Vagina (tissue), 2 donors: ENCODE measurements at places on chromosomes 11 and 22.

GRCh38 chr22:50140615-50141014 is 29.9 kb upstream of the PANX2 start:
- H3K4me1 ChIP-seq: no peaks in the 10 kb centered on the region
- H3K27ac ChIP-seq: no peak overlapping the region
- no peaks in the 10 kb centered on the region for H3K27me3 ChIP-seq
- H3K36me3 ChIP-seq: no peaks in the 10 kb centered on the region
- no peak for DNase-seq

DNA sequence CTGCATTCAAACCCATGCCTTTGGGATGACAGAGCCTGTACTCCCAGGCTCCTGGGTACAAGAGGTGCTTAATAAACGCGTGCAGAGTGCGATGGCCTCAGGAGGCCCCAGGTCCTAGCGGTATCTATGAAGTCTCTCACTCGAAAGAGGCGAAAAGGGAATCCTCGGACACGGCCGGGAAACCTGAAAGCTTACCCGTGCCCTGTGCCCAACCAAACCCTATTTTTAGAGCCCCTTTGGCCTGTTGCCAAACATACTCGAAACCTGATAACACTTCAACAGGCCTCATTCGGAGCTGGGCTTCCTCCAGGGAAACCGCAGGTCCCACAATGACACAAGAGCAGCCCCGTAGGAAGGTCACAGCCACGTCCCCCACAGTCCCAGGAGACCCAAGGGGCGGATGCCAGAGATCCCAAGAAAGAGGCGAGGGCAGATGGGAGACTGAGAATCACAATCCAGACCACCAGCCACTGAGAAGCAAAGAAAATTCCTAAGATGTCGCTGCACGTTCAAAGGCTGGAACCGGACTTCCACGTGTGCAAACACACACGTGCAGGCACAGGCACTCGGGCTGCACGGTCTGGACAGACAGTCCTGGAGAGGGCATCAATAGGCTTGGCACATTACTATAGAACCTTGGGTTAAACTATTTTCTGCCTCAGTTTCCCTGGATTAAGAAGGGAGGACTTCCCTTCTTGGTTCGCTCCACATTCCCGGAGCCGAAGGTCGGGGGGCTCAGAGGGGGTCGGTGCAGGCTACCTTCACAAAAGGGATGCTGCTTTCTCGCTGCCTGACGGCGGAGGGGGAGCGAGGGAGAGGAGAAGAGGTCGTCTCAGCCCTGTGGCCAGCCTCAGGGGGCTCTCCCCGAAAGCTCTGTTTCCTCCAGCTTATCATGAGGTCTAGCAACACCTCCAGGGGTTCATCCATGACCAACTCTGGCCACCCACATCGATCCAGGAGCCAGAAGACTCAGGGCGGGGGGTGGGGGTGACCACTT is 8.2 kb downstream of the PDGFB start:
- peaks cover 77% of the 10 kb centered on the region for H3K4me1 ChIP-seq
- H3K36me3 ChIP-seq: no peaks in the 10 kb centered on the region
- no peaks in the 10 kb centered on the region for H3K27me3 ChIP-seq
- H3K4me3 ChIP-seq: no peak overlapping the region
- no peak for DNase-seq

DNA sequence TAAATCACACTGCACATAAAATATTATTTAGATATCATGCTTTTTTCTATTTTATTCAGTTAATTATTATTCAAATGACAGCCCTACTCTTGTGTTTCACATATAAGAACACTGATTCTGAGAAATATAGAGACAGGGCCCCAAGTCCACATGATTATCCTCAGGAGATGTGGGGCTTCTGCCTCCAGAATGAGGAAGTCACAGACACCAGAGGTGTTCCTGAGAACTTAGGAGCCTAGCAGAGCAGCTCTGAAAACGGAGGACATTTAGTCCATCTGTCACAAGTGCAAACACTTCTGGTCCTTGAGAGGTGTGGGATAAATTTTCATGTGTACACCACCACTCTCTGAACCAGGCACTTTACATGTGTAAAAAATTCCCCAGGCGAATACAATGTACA is 26.2 kb downstream of the TRIM66 start:
- no peak for DNase-seq
- H3K27me3 ChIP-seq: no peaks in the 10 kb centered on the region
- H3K27ac ChIP-seq: no peak overlapping the region
- no peak overlapping the region for H3K4me3 ChIP-seq
- no peaks in the 10 kb centered on the region for H3K4me1 ChIP-seq
- no peaks in the 10 kb centered on the region for H3K36me3 ChIP-seq

DNA sequence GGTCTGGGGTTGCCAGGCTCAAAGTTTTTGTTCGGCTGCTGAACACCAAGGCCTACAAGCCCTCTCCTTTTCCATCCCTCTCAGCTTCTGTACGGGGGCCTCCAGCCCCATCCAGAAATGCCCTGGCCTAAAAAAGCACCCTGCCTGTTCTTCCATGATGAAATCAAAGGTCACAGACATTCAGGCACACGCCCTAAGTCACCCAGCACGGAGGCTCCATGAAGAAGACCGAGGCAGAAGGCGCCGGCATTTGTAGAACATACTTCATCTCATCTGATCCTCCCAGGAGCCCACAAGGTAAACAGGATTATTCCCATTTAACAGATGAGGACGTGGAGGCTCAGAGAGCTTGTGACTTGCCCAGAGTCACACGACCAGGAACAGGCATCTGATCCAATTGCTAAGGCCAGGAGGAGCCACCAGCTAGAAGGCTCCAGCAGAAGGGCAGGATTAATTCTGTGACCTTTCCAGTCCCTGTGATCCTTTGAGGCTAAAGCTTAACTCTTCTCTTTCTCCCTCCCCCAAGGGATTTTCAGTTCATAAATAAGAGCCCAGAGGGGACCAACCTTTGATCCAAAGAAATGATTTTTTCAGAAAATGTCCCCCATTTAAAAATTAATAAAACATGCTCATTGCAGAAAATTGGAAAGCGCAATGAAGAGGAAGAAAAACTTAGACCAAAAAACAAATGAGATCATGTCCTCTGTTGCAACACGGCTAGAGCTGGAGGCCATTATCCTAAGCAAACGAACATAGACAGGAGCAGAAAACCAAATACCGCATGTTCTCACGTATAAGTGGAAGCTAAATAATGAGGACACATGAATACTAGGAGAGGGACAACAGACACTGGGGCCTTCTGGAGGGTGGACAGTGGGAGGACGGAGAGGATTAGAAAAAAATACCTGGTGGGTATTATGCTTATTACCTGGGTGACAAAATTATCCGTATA is 38.7 kb downstream of the CYTH4 start:
- no peaks in the 10 kb centered on the region for H3K4me1 ChIP-seq
- H3K27ac ChIP-seq: no peak overlapping the region
- no peaks in the 10 kb centered on the region for H3K36me3 ChIP-seq
- no peak for DNase-seq

DNA sequence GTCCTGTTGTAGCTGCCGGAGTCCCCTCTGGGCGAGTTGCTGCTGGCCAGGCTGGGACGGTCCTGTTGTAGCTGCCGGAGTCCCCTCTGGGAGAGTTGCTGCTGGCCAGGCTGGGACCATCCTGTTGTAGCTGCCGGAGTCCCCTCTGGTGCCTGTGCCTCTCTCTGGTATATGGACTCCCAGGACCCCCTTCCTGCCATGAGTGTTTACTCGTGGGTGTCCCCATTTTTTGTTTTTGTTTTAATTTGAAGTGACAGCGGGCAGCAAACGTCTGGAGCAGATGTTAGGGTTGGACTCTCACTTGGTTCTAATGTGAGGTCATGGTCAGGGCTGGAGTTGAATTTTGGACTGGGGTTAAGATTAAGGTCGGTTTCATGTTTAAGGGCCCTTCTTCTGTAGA is 14.2 kb downstream of the SHANK3 start:
- no peaks in the 10 kb centered on the region for H3K27me3 ChIP-seq
- no peak overlapping the region for H3K4me3 ChIP-seq
- DNase-seq: no peak

DNA sequence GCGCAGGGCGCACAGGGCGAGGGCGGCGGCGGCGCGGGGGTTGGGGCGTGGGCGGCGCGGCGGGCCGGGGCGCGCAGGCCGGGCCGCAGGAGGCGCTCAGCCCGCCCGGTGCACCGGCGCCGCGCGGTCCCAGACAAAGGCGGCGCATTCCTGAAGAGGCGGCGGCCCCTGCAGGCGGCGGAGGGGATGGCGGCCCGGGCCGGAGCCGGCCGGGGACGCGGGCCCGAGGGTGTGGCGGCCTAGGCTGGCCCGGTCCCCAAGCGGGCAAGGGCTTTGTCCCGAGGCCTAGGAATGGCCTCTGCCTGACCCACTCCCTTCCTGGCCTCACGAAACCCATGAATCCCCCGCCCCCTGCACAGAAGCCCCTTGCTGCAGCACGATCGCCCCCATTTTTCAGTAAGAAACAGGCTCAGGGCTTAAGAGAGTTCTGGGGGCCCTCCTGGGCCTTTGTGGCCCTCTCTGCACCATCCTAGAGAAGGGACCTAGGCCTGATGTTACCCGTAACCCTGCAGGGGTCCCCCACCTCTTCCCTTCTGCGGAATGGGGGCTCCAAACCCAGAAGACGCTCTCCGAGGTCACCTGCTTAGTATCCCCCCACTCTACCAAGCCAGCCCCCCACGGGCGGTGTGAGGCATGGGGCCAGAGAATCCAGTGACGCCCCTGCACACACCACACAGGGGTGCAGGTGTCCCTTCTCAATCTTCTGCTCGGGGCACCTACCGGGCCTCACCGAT is at the start of gene RTN4R:
RTN4R (minus strand) TSS at position 40 of the 734 bp plus-strand sequence. CDS start 226 bp downstream, outside the sequence.
- peaks cover 12% of the 10 kb centered on the region for H3K4me1 ChIP-seq
- H3K36me3 ChIP-seq: no peaks in the 10 kb centered on the region
- H3K27ac ChIP-seq: no peak within 1 kb of the TSS
- H3K27me3 ChIP-seq: no peaks in the 10 kb centered on the region
- DNase-seq: no peak

DNA sequence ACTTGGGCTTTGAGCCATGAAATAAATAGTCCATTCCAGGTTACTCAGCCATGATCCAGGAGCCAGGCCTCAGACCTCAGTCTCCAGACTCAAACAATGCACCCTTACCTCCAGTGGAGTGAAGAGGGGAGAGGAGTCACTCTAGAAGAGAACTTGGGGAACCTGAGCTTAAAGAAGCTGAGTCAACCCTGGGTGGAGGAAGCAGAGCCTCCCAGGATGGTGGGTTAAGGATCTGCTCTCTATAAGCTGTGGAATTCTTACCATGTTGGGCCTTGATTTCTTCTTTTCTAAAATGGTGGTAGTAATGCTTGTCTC is 113.2 kb downstream of the NECTIN1 start:
- no peak for DNase-seq
- H3K36me3 ChIP-seq: no peaks in the 10 kb centered on the region
- no peak overlapping the region for H3K27ac ChIP-seq
- H3K4me3 ChIP-seq: no peak overlapping the region
- peaks cover 11% of the 10 kb centered on the region for H3K4me1 ChIP-seq

DNA sequence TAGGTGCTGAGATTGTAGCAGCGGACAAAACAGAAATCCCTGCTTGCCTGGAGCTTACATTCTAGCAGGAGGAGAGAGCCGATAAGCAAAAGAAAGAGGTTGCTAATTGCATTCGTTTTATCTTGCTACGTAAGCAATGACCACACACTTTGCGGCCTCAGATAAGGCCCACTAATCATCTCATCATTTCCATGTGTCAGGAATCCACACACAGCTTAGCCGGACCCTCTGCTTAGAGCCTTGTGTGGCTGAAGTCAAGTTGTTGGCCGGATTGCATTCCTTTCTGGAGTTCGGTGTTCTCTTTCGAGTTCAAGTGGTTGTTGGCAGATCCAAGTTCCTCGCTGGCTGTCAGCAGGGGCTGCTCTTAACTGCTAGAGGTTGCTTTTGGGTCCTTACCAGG is 101.6 kb downstream of the CHST1 start:
- H3K27me3 ChIP-seq: no peaks in the 10 kb centered on the region
- no peak overlapping the region for H3K4me3 ChIP-seq
- DNase-seq: no peak
- peaks cover 5% of the 10 kb centered on the region for H3K4me1 ChIP-seq

- no peaks in the 10 kb centered on the region for H3K27me3 ChIP-seq
- no peak for DNase-seq
- H3K36me3 ChIP-seq: peaks cover 6% of the 10 kb centered on the region
- H3K4me1 ChIP-seq: peaks cover 4% of the 10 kb centered on the region
- no peak overlapping the region for H3K4me3 ChIP-seq
- H3K27ac ChIP-seq: no peak overlapping the region
Measured at GRCh38 chr22:50705219-50705691, 32.6 kb downstream of the SHANK3 start.

GRCh38 chr11:110711448-110711775 is 825 bp downstream of the ARHGAP20 start:
- H3K4me1 ChIP-seq: peaks cover 32% of the 10 kb centered on the region
- H3K27me3 ChIP-seq: no peaks in the 10 kb centered on the region
- DNase-seq: no peak
- H3K4me3 ChIP-seq: peak overlapping the region; percentile 73

DNA sequence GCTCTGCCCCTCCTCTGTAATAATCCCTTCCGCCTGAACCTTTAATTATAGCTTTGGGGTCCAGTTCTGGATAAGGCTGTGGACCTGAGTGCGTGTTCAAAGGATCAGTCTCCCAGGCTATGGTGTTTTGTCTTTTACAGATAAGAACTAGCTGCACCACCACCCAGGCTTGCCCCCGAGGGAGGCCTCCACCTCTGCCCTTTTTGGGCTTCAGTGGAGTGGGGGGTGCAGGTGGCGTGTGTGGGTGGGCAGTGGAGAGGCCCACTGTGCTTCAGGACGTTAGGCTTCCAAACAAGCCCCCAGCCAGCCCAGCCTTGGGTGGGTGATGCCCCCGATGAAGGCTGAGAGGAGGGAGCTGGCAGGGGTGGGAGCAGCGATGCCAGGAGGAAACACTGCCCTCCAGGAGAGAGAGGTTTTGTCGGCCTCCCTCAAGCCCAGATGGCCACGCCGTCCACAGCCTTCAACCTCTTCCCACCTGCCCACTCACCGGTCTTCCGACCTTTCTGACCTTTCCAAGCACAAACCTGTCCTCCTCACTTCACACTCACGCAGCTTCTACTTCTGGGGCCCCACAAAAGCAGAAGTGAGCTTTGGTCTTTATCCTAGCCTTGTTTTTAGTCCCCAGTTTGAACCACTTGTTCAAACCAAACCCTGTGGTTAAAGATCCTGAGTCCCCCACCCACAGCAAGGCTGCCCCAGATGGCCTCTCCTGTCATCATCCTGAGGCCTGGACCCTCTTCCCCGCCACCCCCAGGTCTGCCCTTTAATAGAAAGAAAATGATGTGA is 20.4 kb downstream of the PSMD13 start:
- H3K36me3 ChIP-seq: peaks cover 12% of the 10 kb centered on the region
- H3K4me3 ChIP-seq: no peak overlapping the region
- no peak for DNase-seq
- H3K27ac ChIP-seq: no peak overlapping the region
- no peaks in the 10 kb centered on the region for H3K4me1 ChIP-seq

DNA sequence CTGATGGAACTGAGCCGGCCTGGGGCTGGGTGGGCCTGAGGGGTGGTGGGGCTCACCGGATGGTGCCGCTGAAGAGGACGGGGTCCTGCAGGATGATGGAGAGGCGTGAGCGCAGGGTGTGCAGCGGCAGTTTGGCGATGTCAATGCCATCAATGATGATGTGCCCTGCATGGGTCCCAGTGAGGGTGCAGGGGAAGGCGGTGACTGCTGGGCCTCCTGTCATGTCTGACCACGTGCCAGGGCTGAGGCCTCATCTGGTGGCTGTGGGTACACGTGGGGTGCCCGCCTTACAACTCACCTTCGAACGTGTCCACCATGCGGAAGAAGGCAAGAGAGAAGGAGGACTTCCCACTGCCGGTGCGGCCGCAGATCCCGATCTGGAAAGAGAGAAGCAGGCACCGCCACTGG is 7.1 kb upstream of the KCNJ11 start:
- H3K4me3 ChIP-seq: no peak overlapping the region
- H3K27me3 ChIP-seq: no peaks in the 10 kb centered on the region
- H3K27ac ChIP-seq: no peak overlapping the region
- no peak for DNase-seq
- no peaks in the 10 kb centered on the region for H3K4me1 ChIP-seq

GRCh38 chr11:2269601-2270321 is 627 bp downstream of the ASCL2 start:
- no peaks in the 10 kb centered on the region for H3K36me3 ChIP-seq
- H3K4me3 ChIP-seq: peak overlapping the region; percentile 62
- H3K27ac ChIP-seq: no peak overlapping the region
- H3K27me3 ChIP-seq: peaks cover 7% of the 10 kb centered on the region
- no peak for DNase-seq
